ENCODE measurements at places on chromosomes 11 and 22. TPM values are rescaled to one million over a fixed set of nuclear protein-coding genes. Genes with fewer than 3 reads are reported as not detected.

C11orf98 gene
- 69.1 TPM for total RNA-seq

DNA sequence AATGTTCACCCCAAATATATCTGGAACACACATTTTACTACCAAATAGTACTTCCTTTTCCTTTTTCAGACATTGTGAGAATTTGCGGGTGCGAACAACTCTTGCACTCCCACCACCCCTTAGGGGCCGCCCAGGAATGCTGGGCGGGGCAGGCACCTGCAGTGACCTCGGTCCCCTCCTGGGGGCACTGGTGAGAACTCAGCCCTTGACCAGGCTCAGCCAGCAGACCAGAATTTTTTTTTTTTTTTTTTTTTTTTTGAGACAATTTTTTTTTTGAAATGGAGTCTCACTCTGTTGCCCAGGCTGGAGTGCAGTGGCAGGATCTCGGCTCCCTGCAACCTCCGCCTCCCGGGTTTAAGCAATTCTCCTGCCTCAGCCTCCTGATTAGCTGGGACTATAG lies 75.8 kb downstream of the ARHGAP8 start:
- no peaks in the 10 kb centered on the region for H3K27me3 ChIP-seq
- peaks cover 2% of the 10 kb centered on the region for H3K36me3 ChIP-seq
- H3K27ac ChIP-seq = no peak overlapping the region
- no peak for DNase-seq
- H3K4me3 ChIP-seq = no peak overlapping the region

DNA sequence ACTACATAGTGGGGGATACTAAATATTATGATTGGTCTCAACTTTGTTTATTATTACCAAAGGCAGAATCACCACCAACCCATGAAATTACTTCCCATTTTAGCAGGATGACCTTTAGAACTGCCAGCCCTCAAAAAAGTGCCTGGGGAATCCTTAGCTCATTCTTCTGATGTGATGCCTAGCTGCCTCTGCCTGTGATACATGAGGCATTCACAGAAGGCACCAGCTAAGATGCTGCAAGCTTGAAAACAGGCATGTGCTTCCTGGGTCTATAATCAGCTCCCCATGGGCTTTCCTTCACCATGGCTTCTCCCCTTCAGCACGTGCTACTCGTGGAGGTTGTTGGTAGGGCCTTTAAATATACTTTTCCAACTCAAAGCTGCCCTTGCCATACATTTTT lies 50.4 kb upstream of the ARHGAP20 start:
- H3K4me3 ChIP-seq = no peak overlapping the region
- H3K27me3 ChIP-seq = peaks cover 4% of the 10 kb centered on the region
- DNase-seq = no peak
- peaks cover 17% of the 10 kb centered on the region for H3K4me1 ChIP-seq
- no peak overlapping the region for H3K27ac ChIP-seq

DNA sequence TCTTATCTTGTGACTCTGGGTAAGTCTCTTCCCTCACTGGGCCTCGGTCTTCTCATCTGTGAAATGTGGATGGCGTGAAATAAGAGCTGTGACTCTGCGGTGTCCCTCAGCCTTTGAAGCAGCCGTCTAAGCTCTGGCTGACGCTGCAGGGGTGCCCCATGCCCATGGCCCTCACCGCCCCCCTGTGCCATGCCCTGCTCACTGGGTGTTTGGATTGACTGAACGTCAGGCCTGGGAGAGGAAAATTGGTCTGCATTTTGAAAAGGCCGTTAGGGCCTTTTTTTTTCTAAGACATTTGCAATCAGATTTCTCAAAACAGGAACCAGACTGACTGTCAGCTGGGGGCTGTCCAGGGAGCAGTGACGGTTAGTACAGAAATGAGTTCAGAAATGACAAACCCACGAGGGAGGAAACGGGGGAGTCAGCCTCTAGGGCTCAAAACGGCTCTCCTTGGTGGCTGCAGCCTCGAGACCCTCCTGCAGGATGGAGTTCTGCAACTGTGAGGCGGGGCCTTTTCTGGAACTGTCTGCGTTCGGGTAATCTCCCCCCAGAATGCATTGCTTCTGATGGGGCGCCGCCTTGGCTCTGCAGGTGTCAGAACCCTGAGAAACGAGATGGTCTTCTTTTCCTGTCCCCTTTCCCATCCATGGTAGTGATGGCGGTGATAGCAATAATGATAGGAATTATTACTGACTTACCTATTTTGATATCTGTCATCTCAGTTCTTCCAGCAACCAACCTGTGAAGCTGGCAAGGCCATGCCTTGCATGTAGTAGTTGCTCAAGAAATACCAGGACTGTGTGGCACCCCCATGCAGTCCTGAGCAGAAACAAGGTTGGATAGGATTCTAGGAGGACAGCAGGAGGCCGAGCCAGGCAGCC lies 2.0 kb downstream of the GRK2 start:
- no peak for DNase-seq
- no peaks in the 10 kb centered on the region for H3K27me3 ChIP-seq

- no peaks in the 10 kb centered on the region for H3K36me3 ChIP-seq
- H3K27me3 ChIP-seq = no peaks in the 10 kb centered on the region
- no peak for DNase-seq
- peaks cover 32% of the 10 kb centered on the region for H3K4me1 ChIP-seq
- H3K27ac ChIP-seq = peak overlapping the region; percentile 64
Measured at GRCh38 chr11:10864688-10865087, 6.8 kb upstream of the ZBED5 start.

ZP1 gene
- not detected for total RNA-seq

TMEM86A gene
- 6.5 TPM for total RNA-seq

MPPED1 gene
- total RNA-seq = 1.2 TPM

FXYD6 gene
- 22.9 TPM for total RNA-seq

CLCF1 gene
- 3.2 TPM for total RNA-seq

TSPAN18 gene
- total RNA-seq = 52.8 TPM

OR9Q1 gene
- total RNA-seq = not detected

CDC42EP2 gene
- total RNA-seq = 12.9 TPM

DNA sequence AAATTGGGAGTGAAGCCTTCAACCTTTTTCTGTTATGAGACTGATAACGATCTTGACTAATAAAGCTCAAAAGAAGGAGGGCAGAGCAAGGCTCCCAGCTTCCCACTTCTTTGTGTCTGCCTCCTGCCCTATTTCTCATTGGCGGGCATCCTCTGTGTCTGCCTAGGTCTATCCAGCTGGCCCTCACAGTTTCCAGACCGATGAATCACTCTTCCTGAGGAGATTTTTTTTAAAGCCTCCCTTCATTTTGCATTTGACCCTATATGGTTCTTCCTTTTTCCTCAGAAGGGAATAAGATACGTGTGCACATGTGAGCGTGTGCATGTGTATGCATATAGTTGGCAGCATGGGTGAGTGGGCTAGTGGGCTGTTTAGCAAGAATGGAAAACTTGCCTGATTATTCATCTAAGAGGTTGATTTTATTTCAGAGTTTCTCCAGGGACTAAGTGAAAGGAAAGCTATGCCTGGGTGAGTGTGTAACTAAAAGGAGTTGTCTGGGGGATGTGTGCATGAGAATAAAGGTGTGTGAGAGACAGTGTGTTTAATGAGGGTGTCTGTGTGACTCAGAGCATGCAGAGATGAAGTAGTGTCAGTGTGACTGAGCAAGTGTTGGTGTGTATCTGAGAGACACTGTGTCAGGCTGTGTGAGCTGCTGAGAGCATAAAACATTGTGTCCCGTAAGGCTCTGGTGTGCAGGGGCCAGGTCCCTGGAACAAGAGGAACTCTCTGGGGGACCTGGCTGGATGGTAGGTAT lies 12.2 kb downstream of the PHLDB1 start:
- peak overlapping the region; percentile 31 for H3K27ac ChIP-seq
- H3K27me3 ChIP-seq = no peaks in the 10 kb centered on the region
- peak overlapping the region; percentile 74 for H3K4me3 ChIP-seq
- no peak for DNase-seq
- no peaks in the 10 kb centered on the region for H3K36me3 ChIP-seq

DNA sequence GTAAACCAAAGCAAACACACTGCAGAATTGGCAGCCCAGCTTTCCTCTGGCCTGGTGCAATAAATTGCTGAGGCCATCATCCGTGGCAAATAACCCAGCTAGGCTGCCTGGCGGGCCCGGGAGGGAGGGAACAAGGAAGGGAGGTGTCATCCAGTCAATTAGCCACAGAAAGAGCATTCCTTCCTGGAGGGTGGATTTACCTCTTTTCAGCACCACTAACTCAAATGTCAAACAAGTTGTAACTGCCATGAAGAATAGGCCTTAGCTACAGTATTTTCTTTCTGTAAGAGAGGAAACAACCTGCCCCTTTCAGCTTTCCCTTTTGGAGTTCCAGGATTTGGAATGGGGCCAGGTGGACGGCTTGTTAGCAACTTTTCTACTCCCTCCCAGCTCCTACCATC lies 163.8 kb upstream of the BDNF start:
- peaks cover 10% of the 10 kb centered on the region for H3K27me3 ChIP-seq
- H3K4me3 ChIP-seq = no peak overlapping the region
- H3K36me3 ChIP-seq = no peaks in the 10 kb centered on the region
- no peak overlapping the region for H3K27ac ChIP-seq
- DNase-seq = no peak

KRTAP5-11 gene
- not detected for total RNA-seq

DNA sequence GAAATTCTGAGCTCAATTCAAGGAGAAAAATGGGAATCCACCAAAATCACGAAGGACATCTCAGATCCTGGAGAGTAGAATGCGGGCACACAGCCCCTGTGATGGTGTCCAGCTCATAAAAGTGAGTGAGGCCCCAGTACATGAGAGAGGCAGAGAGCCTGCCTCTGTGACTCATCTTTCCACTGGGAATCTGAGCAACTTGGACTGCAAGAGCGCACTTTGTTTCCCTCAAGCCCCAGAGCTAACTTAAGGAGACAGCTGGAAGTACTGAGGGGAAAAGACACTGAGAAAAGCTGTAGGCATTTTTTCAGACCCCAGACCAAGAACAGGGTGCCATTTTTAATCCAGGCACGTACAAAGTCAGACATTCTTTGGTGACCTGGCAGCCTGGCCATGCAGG lies 273.7 kb downstream of the C11orf87 start:
- no peaks in the 10 kb centered on the region for H3K4me1 ChIP-seq
- H3K36me3 ChIP-seq = no peaks in the 10 kb centered on the region
- no peak for DNase-seq

GRCh38 chr11:76288166-76288980 lies 82.1 kb upstream of the WNT11 start:
- no peak overlapping the region for H3K4me3 ChIP-seq
- H3K27me3 ChIP-seq = no peaks in the 10 kb centered on the region
- DNase-seq = no peak
- no peak overlapping the region for H3K27ac ChIP-seq
- peaks cover 25% of the 10 kb centered on the region for H3K4me1 ChIP-seq
- H3K36me3 ChIP-seq = no peaks in the 10 kb centered on the region

- no peak for DNase-seq
- H3K36me3 ChIP-seq = no peaks in the 10 kb centered on the region
- H3K4me3 ChIP-seq = no peak overlapping the region
- peaks cover 16% of the 10 kb centered on the region for H3K4me1 ChIP-seq
- peaks cover 3% of the 10 kb centered on the region for H3K27me3 ChIP-seq
- H3K27ac ChIP-seq = no peak overlapping the region
Measured at GRCh38 chr11:14111496-14111895, 149.0 kb downstream of the SPON1 start.
